GM13976 (cell line): ENCODE measurements at places on chromosomes 2 and 18.
A peak's percentile ranks its signal among the peaks of the same experiment; 100 is the strongest.

DNA sequence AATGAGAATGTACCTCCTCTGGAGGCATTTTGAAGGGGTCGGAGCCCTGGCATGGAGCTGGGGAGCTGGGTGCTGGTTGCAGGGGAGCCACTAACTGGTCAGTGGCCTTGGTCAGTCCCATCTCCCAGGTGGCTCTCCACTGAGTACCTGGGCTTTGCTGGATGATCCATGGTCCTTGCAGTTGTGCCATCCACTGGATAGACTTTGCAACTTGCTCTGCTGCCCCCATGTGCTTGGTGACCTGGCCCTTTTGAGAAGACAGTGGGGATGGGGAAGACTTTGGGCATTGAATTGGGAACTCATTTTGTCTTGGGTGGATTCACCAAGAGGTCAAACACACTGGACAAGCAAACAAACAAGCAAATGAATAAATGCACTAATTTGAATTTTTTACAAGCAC, 263.9 kb downstream of the MYCN start:
- DNase-seq: no peak

DNA sequence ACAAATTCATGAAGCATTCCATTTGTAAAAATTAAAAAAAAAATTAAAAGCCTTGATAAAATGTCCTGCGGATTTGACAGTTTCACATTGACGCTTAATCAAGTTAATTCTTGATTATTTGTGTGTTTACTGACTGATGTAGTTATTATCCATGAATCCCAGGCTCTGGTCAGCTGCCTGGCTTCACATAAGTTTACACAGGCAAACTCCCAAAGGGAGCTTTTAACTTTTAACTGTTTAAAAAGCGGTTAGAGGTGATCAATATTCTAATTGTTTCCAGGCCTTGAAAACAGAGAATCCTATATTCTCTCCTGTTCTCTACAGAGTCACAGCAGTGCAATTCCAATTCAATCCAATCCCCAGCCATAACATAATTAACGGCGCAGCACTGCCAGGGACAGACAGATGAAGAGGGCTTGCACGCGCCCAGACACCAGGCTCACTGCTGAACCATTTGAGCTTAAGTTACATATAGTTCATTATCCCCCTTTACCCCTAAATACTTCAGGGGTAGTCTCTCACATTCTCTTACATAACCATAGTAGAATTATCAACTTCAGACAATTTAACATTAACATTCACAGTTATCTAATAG, 47.5 kb downstream of the ATP8B1 start:
- DNase-seq: no peak

GRCh38 chr2:231278868-231279267, 80.4 kb downstream of the ARMC9 start:
- no peak for DNase-seq

DNA sequence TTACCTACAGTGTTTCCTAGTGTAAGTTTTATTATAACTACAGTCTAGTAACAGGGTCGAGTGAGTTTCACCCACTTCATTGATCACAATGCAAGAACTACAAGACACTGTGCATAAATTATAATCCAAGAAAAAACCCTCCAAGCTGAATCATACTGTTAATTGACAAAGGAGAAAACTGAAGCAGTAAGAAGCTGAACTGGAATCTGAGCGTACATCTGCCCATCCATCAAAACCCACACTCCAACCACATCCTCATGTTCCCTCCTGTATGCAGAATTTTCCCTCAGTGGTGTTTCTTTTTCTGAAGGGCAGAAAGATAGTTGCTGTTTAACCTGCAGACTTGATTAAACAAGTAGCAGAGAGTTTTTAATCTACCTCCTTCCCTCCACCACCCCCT, 49.5 kb upstream of the KIDINS220 start:
- DNase-seq: no peak

- no peak for DNase-seq
Observed at GRCh38 chr2:95323347-95324155, 26.4 kb downstream of the KCNIP3 start.

DNA sequence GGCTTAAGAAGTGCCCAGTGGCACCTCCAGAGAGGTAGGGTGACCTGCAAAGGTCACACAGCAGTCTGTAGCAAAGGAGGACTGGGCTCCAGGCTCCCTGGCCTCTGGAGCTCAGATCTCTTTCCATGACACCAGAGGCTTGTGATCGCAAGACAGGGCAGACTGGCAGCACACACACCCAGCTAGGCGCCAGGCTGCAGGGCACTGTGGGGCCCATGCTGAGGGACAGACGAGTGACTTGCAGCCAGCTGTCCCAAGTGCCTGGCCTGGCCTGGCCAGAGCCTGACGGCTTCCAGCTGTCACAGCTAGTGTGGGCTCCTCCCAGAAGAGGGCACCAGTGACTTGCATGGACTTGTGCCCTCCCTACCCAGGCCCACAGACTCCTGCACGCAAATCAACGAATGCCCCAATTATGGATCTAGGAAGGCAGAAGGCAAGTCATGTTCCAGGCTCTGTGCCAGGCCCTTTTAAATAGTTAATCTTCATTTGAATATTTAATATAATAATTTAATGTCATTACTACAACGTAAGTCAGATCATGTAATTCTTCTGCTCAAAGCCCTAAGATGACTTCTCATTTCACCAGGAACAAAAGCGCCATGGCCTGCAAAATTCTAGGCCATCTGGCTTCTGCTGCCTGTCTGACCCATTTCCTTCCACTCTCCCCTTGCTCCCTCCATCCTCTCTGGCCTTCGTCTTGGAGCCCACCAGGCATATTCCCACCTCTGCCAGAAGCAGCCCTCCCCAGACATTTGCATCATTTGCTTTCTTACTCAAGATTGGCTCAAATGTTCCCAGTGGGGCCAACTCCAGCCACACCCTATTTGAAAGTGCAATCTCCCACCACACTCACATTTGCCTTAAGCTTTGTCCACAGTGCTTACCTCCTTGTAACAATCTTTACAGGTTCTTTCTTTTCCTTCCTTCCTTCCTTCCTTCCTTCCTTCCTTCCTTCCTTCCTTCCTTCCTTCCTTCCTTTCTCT, 3.7 kb upstream of the SPEG start:
- no peak for DNase-seq

GRCh38 chr2:172693037-172693436, 42.6 kb upstream of the RAPGEF4 start:
- DNase-seq: no peak

GRCh38 chr2:9690252-9690651, 59.5 kb upstream of the YWHAQ start:
- DNase-seq: no peak

GRCh38 chr2:26519396-26520147, 41.6 kb upstream of the OTOF start:
- DNase-seq: no peak

GRCh38 chr2:212974692-212975091, 176.7 kb downstream of the IKZF2 start:
- no peak for DNase-seq

GRCh38 chr2:205673312-205673711, 9.0 kb upstream of the NRP2 start:
- DNase-seq: no peak

DNA sequence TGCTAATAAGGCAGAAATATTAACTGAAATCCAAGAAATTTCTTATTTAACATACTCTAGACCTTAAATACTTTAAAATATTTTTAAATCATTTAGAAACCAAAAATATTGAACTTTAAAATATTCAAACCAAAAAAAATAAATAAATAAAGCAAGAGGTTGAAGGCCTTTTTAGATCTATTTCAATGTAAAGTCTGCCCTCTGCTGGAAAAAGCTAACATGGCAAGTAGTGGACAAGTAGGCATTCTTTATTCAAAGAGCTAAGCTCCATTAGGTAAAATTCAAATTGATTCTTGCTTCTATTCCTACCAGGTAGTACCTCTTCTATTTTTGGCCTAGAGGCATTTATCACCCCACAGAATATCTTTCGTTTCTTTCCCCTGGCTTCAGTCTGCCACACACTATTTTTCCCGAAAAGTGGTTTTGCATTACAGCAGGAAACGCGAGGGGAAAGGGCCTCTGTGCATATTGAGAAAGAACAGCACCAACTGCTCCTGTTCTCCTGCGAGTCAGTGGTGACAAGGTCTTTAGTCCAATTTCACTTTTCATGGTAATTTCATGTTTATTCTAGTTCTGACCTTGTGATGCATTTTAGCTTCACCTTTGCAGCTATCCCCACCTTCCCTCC, 20.4 kb downstream of the IFIH1 start:
- no peak for DNase-seq

- no peak for DNase-seq
Observed at GRCh38 chr2:110152943-110153342, 37.3 kb upstream of the MALL start.

- DNase-seq: no peak
Observed at GRCh38 chr2:240454106-240454901, 18.8 kb downstream of the GPC1 start.

DNA sequence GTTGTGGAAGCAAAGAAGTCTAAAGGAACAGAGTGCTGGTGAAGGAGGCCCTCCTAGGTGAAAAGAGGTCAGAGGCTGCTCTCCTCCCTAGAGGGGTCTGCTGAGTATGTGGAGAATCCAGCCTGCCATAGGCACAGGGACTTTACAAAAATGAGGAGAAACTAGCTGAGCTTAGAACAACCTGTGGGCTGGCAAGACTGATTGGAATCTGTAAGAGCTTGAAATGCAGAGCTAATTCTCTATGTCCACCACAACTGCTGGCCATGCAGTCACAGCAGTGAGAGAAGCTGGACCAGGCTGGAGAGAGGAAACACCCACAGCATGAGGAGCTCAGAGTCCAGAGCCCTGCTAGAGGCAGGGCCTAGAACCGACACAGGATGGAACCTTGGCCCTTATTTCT, 251.0 kb upstream of the MGAT5 start:
- no peak for DNase-seq

GRCh38 chr2:158518084-158518483, 61.3 kb downstream of the PKP4 start:
- DNase-seq: no peak

- DNase-seq: peak; percentile 45
Observed at GRCh38 chr2:161273038-161273760, 35.0 kb upstream of the PSMD14 start.

- no peak for DNase-seq
Observed at GRCh38 chr2:42207826-42208225, 38.7 kb downstream of the EML4 start.

DNA sequence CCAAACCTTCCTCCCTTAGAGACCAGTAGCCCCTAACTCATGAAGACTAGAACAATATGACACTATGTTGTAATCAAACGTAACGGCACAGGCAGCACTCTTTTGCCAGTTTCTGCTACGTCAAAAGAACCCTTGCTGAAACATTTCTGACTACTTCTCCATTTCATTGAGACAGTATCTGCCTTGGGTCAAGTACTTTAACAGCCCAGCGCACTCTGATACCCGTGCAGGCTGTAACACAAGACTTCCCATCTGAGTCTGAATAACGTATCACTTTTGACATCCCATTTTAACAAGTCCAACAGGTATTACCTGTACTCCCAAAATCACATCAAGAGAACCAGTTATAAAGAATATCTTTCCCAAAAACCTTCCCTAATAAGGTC, 38.4 kb downstream of the TBC1D8 start:
- no peak for DNase-seq

- DNase-seq: no peak
Observed at GRCh38 chr2:119293254-119293653, 69.6 kb downstream of the STEAP3 start.

- no peak for DNase-seq
Observed at GRCh38 chr18:25136416-25137196, 215.4 kb downstream of the ZNF521 start.

GRCh38 chr2:102049756-102050443, 58.1 kb downstream of the IL1R2 start:
- DNase-seq: no peak

DNA sequence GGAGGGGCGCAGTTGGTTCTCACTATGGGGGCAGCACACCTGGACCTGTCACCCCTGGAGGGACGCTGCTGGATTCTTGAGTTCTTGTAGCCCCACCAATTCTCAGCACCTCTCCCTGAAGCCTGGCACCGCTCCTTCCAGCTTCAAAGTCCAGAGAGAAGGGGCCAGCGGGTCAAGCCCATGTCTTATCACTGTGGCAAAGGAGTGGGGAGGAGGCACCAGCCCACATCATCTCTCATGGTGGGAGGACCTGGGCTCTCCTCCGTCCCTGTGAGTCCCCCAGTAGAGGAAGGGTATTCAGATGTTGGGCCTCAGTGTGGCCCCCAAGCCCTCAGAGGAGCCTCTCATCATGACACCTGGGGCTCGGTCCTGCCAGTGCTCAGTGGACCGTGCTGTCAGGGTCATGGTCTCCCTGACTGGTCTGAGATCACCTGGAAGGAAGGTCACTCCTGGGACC, 67.4 kb downstream of the HS1BP3 start:
- no peak for DNase-seq

GRCh38 chr2:226098861-226099745, 699.6 kb downstream of the NYAP2 start:
- no peak for DNase-seq

- no peak for DNase-seq
Observed at GRCh38 chr2:190098851-190099250, 36.3 kb upstream of the MSTN start.

GRCh38 chr2:168253379-168253778, 6.0 kb upstream of the STK39 start:
- DNase-seq: no peak

DNA sequence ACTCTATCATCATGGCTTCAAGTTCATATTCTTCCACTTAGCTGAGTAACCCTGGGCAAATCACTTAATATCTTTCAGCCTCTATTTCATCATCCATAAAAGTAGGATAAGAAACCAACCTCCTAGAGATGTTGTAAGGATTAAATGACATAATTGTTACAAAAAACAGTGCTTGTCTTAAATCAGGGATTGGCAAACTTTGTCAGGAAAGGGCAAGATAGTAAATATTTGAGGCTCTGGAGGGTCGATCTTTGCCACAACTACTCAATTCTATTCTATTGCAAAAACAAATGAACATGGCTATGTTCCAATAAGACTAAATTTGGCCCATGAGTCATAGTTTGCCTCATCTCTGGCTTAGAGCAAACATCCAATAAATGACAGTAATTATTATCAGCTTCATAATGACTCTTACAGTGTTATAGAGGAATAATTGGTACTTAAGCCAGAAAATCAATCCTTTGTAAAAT, 184.7 kb downstream of the SATB2 start:
- no peak for DNase-seq

GRCh38 chr2:242024751-242025355, 155.3 kb downstream of the RTP5 start:
- no peak for DNase-seq

DNA sequence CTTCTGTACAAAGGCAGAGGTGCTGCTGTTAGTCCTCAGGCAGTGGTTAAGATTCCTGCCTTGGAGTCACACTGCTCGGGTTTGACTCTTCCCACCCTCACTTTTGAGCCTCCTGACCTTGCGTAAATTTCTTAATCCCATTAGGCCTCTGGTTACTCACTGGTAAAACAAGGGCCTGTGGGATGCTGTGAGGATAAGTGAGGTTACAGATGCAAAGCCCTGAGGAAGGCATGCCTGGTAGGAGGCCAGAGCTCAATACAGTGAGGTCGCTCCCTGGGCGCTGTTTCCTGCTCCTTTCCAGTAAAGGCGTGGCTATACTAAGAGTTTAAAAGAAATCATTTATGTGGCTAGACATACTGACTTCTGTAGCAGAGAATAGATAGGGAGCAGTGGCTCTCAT, 127.5 kb upstream of the TMEM200C start:
- no peak for DNase-seq
